GM23248 (cell line): ENCODE measurements at places on chromosomes 6 and 20.

- DNase-seq, result no peak
Measured at GRCh38 chr6:150177259-150177951, 34.6 kb downstream of the PPP1R14C start.

- DNase-seq, result no peak
Measured at GRCh38 chr20:43750774-43751166, 24.0 kb upstream of the GTSF1L start.

DNA sequence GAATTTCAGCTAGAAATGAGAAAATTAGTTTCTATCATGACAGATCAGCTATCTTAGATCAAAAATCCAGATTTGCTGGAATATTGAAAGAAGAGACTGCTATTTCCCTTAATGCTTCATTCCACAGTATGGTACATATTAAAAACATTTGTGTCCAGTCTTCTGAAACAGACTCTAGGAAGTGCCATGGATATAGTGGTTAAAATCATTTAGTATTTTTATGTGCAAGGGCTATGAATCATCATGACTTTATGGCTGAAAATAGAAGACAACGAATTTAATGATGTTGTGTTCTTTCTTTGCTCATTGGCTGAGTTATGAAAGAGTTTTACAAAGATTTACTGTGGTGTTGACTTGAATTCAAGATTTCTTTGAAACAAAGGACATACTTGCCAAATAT lies 146.6 kb downstream of the ANKRD60 start:
- DNase-seq, result peak; percentile 85

GRCh38 chr6:72977114-72977513 lies 248.2 kb downstream of the KHDC1L start:
- DNase-seq, result no peak

DNA sequence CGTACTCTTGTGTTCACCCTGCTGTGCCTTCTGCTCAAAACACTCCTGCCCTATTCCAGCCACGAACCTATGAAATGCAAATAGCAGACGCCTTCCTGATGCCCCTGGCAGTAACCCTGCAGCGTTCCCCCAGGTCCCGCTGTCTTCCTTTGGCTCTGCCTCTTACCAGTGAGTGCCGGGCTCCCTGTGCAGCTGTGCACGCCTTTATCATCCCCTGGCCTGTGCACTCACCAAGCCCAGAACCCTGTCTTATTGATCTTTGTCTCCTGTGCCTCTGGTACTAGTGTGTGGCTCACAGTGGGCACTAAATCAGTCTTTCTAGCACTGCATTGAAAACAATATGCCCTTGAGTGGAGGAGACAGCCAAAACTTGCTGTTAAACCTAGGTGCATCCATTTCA lies 19.7 kb downstream of the ZDHHC14 start:
- no peak for DNase-seq
